Mononuclear cell (primary cell): ENCODE measurements at places on chromosomes 4 and X. TPM values are rescaled to one million over a fixed set of nuclear protein-coding genes. Genes with fewer than 3 reads are reported as not detected.

Gene CT45A8
- not detected for total RNA-seq

Gene ADGRG4
- not detected for total RNA-seq

Gene PABPC1L2B
- not detected for total RNA-seq

Gene NSUN7
- total RNA-seq: 0.73 TPM

Gene ELF2
- total RNA-seq: 162 TPM

Gene MAGEB10
- not detected for total RNA-seq

Gene TRPC3
- 0.31 TPM for total RNA-seq

Gene ERAS
- not detected for total RNA-seq

Gene DSPP
- total RNA-seq: not detected

Gene SMS
- total RNA-seq: 38.9 TPM

Gene GLRA2
- not detected for total RNA-seq

Gene HS3ST1
- 0.10 TPM for total RNA-seq

Gene GABRE
- under 0.01 TPM for total RNA-seq

Gene XAGE1A
- total RNA-seq: not detected

Gene MAGEB1
- total RNA-seq: not detected

Gene PDLIM3
- total RNA-seq: 0.10 TPM

Gene PPP2R2C
- not detected for total RNA-seq

Gene TMPRSS11A
- total RNA-seq: not detected

Gene PLXNB3
- total RNA-seq: 0.21 TPM

Gene FRG2
- not detected for total RNA-seq

Gene NUDT10
- total RNA-seq: 0.31 TPM

Gene MAGEA11
- total RNA-seq: not detected

Gene HOPX
- 21.8 TPM for total RNA-seq

Gene KLF8
- total RNA-seq: 3.0 TPM

Gene RHOXF2
- not detected for total RNA-seq

Gene AKAP14
- total RNA-seq: not detected

Gene HSFX3
- total RNA-seq: not detected

Gene FGF5
- not detected for total RNA-seq

Gene TRIM61
- total RNA-seq: 0.52 TPM

Gene ANXA5
- total RNA-seq: 248 TPM

Gene UNC5C
- total RNA-seq: not detected

Gene DLG3
- total RNA-seq: 6.4 TPM

Gene FGG
- total RNA-seq: not detected

Gene NALF2
- total RNA-seq: under 0.01 TPM

Gene FRMPD3
- total RNA-seq: 0.31 TPM

Gene SPACA5
- total RNA-seq: not detected

Gene NXF2B
- total RNA-seq: not detected

Gene KLHL4
- total RNA-seq: not detected

Gene PAGE1
- total RNA-seq: not detected
